ENCODE measurements at places on chromosomes 6 and 20.

GRCh38 chr6:138963119-138963518, 24.9 kb downstream of the REPS1 start:
- no peak for DNase-seq

GRCh38 chr6:34273242-34273805, 24.5 kb upstream of the SMIM29 start:
- DNase-seq: no peak

- no peak for DNase-seq
These were observed 49.0 kb downstream of the HNF4A start for GRCh38 chr20:44404204-44405181.

DNA sequence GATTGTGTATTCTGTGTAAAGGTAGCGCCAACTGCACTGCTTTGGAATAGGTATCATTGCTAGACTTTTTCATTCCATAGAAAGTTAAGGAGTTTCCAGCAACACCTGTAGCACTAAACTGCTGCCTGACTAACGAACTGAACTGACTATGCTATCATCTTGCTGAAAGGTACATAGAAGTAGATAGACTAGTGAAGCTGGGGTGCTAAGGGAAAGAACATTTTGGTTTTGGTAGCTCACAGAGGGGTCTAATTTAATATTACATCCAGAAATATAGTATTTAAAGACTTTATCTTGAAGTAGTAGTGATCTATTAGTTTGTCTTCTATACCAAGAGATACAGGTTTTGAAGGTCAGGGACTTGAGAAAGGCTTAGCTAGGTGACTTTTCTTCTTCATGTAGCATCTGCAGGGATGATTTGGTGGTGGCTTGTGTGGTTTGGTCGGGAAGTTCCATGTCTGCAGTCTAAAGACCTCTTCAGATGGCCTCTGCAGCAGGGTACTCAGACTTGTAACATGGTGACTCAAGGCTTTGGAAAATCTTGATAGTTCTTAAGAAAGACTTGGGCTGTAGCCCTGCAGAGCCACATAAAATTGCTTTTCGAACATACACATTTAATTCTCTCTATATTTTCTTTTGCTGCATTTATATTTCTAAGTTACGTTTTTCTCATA, 10.2 kb downstream of the SENP6 start:
- no peak for DNase-seq

- no peak for DNase-seq
These were observed 35.9 kb downstream of the SULF2 start for GRCh38 chr20:47749339-47749738.

GRCh38 chr6:166297606-166298005, 10.6 kb downstream of the PRR18 start:
- no peak for DNase-seq

DNA sequence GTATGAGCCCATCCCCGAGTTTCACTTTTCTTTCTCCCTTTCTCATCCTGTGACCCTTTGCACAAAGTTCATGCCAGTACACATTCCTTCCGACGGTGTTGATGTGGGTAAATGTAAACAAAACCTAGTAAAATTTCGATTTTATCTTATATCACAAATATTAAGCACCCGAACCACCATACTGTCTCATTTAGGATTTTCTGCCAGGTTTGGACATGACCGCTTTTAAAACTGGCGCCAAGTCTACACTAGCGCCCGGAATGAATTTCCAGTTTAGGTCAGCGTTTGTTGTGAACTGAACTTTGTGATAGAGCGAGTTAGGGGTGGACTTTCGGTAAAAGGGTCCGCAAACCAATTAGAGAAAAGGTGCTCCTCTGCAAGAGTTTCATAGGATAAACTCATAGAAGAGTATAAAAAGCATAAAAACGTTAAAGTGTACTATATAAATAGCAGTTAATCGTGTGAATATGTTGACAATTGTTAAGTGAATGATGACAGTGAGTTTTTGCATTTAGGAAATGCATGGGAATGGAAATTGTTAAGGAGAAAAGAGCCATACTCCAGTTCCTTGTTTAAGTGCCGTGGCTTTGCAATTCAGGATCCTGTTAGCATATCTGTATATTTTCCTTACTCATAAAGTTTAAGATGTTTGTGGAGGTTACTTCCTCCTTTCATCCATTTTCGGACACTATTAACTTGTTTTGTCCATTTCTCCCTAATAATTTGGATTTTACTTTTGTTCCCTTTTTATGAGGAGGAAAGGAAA, 937 bp downstream of the AKAP7 start:
- DNase-seq: no peak

DNA sequence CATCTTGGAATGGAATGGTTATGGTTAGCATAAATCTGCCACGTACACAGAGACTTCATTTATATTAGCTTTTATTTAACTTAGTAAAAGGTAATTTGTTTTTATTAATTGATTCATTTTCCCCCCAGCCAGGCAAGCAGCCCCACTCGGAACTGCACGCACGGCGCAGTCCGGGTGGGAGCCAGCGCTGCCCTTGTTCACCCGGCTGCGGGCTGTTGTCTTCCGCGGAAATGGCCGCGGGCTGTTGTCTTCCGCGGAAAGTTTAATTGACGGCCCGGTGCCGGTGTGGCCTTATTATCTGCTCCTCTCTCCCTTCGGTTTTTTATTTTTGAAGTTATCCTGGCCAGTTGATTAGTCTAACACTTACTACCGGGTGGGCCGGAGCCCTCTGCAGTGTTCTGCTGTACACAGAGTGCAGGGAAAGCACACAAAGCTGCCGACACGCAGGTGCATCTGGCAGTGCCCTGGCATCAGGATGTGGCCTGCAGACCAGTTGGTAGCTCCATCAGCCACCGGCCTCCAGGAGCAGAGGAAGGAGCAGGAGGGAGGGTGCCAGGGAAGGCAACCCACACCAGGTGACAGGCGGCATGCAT, 270.5 kb downstream of the CDH4 start:
- no peak for DNase-seq

- DNase-seq: no peak
These were observed 32.8 kb downstream of the TNXB start for GRCh38 chr6:32076321-32076809.

GRCh38 chr6:121223212-121223611, 111.1 kb downstream of the TBC1D32 start:
- DNase-seq: no peak
